ENCODE measurements at places on chromosomes 1 and 21.

GRCh38 chr1:29133861-29134694 lies 10.4 kb upstream of the TMEM200B start:
- DNase-seq: no peak

DNA sequence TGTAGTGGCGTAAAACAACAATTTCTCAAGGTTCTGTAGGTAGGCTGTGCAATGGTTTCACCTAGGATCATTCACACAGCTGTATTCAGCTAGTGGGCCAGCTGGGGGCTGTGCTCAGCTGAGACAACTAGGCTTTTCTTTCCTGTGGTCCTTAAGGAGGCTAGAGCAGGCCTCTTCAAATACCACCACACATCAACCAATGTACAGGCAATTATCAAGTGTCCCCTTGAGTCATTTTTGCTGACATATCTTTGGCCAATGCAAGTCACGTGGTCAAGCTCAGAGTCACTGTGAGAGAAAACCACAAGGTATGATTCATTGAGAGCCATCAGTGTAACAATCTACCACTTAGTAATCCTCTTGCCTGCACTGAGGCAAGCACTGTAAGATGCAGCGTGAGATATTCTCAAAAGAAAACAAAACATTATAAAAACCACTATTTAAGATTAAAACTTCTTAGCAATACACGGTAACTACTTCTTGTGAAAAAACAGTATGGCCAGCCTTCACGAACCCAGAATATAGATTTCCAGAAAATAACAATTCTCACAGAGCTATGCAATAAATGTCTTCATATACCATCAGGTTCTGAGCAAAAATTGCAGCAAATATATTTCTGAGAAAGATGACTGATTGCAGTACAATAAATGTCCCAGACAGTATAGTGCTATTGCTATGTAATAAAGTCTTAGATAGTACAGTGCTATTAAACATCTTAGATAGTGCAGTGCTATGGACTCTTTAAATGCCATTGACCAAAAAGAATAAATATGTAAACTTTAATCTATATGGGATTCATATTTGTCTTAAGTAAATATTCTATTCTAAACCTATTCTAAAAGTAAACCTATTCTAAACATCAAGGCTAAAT lies 55.3 kb downstream of the NME7 start:
- no peak for DNase-seq

- DNase-seq: no peak
These were observed 49.9 kb downstream of the WNT2B start for GRCh38 chr1:112558634-112559033.

DNA sequence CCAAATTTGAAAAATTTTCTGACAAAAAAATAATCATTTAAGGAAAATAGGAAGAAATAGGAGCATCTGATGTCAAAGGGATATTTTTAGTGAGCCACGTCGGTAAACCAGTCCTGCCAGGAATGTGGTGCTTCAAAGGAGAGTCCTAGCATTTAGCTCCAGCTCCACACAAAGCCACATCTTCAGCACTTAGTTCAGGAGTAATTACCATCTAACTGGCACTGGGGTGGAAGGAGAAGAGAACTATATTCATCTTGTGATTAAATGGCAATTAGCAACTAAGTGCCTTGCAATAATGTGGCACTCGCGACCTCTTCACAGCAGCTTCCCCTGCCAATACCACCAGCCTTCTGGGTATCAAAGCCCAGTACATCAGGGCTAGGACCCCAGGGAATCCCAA lies 409.1 kb downstream of the SETD4 start:
- no peak for DNase-seq

GRCh38 chr21:26297851-26298250 lies 127.3 kb upstream of the APP start:
- DNase-seq: no peak

DNA sequence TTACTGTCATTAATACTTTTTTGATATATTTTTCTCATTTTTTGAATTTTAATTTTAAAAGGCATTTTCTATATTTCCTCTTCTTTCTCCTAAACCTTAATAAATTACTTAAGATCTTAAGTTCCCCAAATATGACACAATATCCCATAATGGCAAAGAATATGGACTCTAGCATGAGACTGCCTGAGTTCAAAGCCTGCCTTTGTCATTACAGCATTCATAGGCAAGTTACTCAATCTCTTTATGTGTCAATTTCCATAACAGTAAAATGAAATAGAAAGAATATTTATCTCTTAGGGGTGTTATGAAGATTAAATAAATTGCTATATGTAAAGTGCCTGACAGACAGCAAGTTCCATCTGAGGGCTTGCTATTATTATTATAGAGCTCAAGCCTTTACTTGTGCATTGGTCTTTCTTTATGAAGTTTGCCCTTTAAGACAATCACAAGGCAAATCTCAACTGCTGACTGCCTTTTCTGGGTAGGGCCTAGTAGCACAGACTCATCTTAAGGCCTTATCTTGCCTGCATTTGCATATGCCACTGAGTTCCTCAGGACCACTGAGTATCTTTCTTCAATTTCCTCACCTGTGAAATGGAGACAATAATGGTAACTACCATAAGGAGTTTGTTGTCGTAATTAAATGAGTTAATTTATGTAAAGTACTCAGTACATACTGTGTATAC lies 231.0 kb downstream of the NRIP1 start:
- DNase-seq: no peak

Measured in NCI-H2081 treated with DMSO at 0.1 percent for 48 hours (cell line).